ENCODE measurements at places on chromosomes 1 and 21.

GRCh38 chr21:31606081-31606874 lies 53.2 kb upstream of the SOD1 start:
- DNase-seq, result no peak

GRCh38 chr1:165525708-165526107 lies 18.1 kb upstream of the LRRC52 start:
- no peak for DNase-seq

- no peak for DNase-seq
These were observed 60.7 kb downstream of the ACBD3 start for GRCh38 chr1:226125831-226126230.

GRCh38 chr1:247536340-247536739 lies at the start of gene OR2C3:
TSS of gene OR2C3 (minus strand) at chr1:247536440. CDS start at chr1:247532511, 3,929 bp downstream.
- DNase-seq, result no peak

- no peak for DNase-seq
These were observed 16.3 kb upstream of the HPCAL4 start for GRCh38 chr1:39707506-39707905.

- no peak for DNase-seq
These were observed 8.3 kb downstream of the CITED4 start for GRCh38 chr1:40853885-40854170.

DNA sequence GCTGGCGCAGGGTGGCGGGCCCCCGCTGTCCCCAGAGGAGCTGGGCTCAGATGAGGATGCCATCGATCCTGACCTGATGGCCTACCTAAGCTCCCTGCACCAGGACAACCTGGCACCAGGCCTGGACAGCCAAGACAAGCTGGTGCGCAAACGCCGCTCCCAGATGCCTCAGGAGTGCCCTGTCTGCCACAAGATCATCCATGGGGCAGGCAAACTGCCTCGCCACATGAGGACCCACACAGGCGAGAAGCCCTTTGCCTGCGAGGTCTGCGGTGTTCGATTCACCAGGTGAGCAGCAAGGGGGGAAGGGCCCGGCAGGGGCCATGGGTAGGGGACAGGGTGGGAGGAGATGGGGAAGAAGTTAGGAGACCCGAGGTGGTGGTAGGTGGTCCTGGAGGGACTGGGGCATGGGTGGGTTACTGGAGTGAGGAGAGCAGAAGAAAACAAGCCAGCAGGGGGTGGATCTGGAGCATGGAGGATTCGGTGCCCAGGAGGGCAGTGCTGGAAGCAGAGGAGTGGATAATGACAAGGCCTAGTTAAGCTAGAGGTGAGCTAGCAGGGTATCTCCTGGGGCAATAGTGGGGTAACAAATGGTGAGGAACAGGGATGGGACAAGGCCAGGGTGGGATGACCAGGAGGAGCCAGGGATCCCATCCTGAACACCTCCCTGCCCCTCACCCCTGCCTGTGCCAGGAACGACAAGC lies 13.1 kb downstream of the ZBTB7B start:
- DNase-seq, result no peak

DNA sequence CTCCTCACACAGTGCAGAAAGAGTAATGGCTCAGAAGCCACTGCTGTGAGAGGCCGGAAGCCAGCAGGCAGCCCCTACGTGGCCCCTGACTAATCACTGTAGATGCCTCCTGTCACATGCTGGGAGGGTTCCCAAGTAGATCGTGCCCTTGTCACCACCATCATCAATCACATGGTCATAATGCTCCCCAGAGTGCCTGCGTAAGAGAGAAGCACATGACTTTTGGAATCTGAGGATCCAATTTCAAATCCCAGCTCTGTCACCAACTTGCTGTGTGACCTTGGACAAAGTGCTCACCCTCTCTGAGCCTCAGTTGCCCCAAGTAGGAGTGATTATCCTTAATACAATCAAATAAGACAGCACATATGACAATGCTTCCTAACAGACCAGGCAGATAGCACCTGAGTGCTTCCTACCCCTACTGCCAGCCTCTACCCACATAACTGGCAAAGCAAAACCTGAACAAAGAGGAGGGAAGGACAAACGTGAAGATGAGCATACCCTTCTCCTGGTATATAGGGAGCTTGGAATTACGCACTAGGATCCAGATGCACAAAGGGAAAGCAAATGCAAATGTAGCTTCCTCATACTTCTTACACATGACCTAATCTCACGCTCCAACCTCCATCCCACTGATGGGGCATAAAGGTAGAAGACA lies 65.7 kb downstream of the SDC3 start:
- no peak for DNase-seq

GRCh38 chr1:94803517-94804441 lies 16.4 kb upstream of the SLC44A3 start:
- DNase-seq, result no peak

- no peak for DNase-seq
These were observed 1.1 kb upstream of the SLC45A3 start for GRCh38 chr1:205681364-205681763.

DNA sequence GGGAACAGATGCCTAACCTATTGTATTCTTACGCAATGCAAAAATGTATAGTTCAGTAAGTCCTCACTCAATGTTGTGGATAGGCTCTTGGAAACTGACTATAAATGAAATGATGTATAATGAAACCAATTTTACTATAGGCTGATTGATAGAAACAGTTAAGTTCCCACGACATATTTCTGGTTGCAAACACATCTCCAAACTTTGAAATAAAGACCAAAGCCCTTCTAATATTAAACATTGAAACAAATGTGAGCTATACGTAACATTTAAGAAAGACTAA lies 29.1 kb downstream of the MAP3K21 start:
- no peak for DNase-seq

GRCh38 chr1:197598935-197599334 lies 176.3 kb downstream of the DENND1B start:
- DNase-seq, result no peak
